ENCODE measurements at places on chromosomes 6 and 20.
A peak's percentile ranks its signal among the peaks of the same experiment; 100 is the strongest.

DNA sequence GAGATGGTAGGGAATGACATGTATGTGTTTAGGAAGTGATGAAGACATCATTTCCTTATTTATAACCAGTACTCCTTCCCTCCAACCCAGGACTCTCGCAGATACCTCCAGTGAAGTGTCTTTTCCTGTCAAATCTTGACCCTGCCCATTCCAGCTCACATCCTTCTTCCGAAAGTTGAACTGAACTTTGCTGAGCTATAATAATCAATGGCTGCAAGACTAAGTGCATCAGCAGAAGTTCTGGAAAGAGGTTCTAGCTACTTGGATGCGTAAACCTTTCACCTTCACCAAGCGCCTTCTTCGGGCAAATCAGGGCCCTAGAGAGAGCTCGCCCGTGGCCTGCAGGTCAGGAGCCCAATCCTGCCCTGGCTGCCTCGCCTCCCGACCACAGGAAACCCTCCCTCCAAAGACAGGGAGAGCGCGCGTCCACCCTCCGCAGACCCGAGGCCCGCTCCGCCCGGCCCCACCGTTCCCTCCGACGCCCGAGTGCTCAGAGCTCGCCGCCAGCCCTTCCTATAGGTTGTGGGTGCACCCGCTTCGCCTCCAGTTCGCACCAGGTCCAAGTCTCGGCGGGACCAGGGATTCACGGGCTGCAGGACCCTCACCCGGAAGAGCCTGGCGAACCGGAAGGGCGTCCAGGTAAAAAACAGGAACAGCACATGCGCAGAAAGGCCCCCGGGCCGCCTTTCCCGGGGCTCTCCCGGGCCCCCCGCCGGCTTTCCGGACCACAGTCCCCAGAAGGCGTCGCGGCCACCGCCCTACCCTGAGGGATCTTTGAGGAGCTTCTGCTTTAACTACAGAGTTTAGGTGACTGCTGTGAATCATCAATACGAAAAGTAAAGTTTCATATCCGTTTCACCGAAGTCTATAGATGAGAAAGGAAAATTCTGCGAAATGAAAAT, at the start of gene ZNF334:
Gene ZNF334, minus strand, starts transcription at position 617 of the 902 bp plus-strand sequence. CDS start 1,457 bp downstream, outside the sequence.
- peak; percentile 54 for DNase-seq

DNA sequence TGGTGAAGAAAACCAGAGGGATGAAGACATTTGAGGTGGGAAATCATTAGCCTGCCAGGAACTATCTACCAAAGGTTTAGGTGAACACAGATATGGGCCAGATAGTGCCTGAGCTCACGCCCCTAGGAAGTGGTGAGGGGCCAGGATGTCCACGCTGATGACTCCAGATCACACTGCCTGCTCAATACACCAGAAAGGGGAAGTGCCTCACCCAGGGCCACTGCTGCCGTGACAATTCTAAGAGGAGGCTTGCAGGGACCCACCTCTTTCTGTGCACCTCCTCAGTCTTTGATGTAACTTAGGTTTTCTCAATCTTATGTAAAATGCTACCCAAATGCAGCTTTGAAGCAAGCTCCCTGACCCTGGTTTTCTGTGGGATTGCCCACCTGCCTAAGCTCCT, 5.4 kb upstream of the RAB44 start:
- DNase-seq, result no peak

- DNase-seq, result no peak
Observed at GRCh38 chr6:113591896-113592827, 265.0 kb upstream of the MARCKS start.

- DNase-seq, result no peak
Observed at GRCh38 chr6:107032051-107032450, 4.1 kb downstream of the MTRES1 start.

DNA sequence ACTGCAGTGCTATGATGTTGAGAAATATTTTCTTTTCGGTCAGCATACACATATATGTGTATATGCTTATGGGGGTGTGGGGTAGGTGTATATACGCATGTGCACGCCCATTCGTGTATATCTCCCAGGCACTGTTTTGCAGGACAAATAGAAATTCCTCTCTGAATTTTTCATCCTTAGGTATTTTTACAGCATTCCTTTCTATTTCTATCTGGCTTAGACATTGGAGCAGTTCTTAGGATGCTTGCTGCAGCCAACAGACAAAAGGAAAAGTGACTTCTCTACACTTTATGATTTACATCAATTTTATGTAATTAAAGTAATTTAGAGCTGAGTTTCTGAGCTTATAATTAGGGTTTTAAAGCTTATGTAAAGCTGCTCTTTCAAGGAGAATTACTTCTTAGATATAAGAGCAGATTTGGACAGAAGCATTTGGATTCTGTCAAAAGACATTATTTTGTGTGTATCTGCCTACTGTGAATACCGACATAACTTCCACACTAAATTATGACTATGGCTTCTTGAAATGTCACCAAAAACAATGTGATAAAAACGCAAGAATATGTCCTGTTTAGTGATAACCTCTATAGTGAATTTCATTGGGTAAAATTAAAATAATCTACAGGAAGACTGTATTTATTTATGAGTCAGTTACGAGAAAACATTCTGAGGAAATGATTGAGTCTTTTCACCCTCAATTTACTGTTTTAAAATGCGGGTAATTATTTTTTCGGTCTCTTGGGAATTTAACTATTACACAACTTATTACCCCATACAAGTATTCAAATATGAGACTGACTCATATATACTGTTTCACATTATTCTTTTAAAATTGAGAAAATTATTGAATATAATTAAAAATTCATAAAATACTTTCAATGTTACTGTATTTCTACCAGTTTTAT, 21.3 kb upstream of the CEP43 start:
- DNase-seq, result no peak

- DNase-seq, result no peak
Observed at GRCh38 chr20:51815383-51816076, 13.2 kb upstream of the SALL4 start.

- DNase-seq, result no peak
Observed at GRCh38 chr6:122408240-122408639, 8.8 kb downstream of the HSF2 start.

GRCh38 chr6:106272287-106272686, 53.3 kb downstream of the ATG5 start:
- no peak for DNase-seq

GRCh38 chr6:82408952-82409431, 45.4 kb downstream of the TPBG start:
- no peak for DNase-seq

GRCh38 chr20:25476106-25477013, 68.9 kb downstream of the GINS1 start:
- DNase-seq, result no peak

- DNase-seq, result no peak
Observed at GRCh38 chr6:165647041-165647440, 16.0 kb downstream of the PDE10A start.

- no peak for DNase-seq
Observed at GRCh38 chr20:39042279-39043150, 80.4 kb downstream of the DHX35 start.

- DNase-seq, result no peak
Observed at GRCh38 chr6:119643876-119644275, 294.3 kb upstream of the MAN1A1 start.

- no peak for DNase-seq
Observed at GRCh38 chr6:81800666-81801065, 48.2 kb upstream of the TENT5A start.

DNA sequence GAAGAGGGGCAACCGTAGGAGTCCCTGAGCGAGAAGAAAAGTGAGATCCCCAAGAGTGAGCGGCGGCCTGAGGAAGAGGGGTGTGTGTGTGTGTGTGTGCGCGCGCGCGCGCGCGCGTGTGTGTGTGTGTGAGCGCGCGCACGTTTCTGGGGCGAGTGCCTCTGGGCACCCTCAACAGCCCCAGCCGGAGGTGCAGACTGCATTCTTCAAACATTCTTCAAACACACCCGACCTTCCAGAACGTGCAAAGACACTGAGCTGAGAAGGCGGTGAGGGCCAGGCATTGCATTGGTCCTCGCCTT, 76.2 kb upstream of the FOXP4 start:
- DNase-seq, result no peak

DNA sequence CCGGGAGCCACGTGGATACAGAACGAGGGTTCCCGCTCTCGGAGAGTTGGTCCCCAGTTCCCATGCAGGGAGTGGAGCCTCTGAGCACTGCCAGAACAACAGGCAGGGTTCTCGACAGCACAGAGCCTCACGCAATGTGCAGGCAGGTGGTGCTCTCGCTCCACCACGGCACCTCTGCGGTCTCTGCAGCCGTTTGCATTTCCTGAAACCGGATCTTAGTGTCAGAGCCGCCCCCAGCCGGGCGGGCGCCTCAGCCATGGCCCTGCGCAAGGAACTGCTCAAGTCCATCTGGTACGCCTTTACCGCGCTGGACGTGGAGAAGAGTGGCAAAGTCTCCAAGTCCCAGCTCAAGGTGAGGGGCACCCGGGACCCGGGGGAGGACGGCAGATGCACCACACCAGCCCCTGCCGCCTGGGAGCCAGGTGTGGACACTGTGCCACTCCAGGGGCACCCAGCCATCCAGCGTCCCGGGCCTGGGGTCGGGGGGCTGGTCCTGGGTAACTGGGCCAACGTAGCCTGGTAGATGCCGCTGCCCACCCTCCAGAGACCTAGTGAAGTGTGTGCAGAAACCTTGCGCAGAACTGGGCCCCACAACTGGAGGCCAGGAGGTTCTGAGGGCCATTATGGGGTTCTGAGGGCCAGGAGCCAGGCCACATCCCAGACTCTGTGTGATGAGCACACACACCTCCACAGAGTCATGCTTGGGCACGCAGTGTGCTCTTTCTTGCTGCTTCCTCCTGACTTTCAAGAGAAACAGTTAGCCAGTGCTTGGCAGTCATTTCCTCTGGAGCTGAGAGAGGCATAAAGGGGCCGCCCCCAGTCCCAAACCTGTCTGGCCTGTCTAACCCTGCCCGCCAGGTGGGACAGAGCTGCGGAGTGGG, at the start of gene DEF6:
Gene DEF6, plus strand, starts transcription at position 218 of the 881 bp plus-strand sequence. Its CDS starts 39 bp downstream, at position 257.
- peak; percentile 83 for DNase-seq

- DNase-seq, result no peak
Observed at GRCh38 chr6:76014626-76015530, 57.6 kb downstream of the IMPG1 start.

- DNase-seq, result no peak
Observed at GRCh38 chr6:89997456-89998445, 103.5 kb downstream of the GJA10 start.

DNA sequence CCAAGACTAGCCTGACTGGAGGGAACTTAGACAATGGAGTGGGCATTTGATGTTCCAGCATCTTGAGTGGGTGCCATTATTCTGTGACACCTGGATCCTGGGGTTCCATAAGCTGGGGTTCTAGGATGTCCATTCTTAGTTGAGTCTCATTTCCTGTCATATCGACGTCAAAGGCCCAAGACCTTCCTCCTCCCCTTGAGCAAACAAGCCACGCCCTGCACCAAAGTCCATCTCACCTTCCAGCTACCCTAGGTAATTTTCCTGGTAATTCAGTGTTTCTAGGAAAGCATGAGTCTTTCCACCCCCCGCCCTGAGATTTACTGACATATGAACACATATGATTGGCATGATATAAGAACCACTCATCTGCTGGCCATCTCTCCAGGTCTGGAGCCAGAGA, at the start of gene TRIM40:
Gene TRIM40, plus strand, starts transcription at position 384 of the 400 bp plus-strand sequence. CDS start 897 bp downstream, outside the sequence.
- no peak for DNase-seq

- no peak for DNase-seq
Observed at GRCh38 chr6:74248966-74249365, 553.0 kb downstream of the CD109 start.

GRCh38 chr6:108222064-108222463, 38.8 kb downstream of the SNX3 start:
- no peak for DNase-seq

- DNase-seq, result no peak
Observed at GRCh38 chr6:112432853-112433252, 85.7 kb downstream of the RFPL4B start.

DNA sequence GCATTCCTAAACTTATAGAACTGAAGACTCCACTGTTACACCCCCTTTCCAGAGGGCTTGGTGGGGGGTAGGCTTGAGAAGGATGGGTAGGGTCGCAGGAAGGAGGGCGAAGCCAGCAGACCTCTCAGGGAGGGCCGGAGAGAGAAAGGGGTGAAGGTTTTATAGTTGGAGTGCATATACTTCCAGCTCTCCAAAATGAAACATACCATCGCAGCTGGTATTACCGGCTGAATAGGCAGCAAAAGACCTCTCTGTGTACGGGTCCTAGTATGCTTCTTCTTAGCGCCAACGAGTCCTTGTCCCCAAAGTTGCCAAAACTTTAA, 1.0 kb upstream of the VGLL2 start:
- no peak for DNase-seq

- DNase-seq, result peak; percentile 68
Observed at GRCh38 chr20:52031563-52032303, 159.8 kb downstream of the ZFP64 start.

DNA sequence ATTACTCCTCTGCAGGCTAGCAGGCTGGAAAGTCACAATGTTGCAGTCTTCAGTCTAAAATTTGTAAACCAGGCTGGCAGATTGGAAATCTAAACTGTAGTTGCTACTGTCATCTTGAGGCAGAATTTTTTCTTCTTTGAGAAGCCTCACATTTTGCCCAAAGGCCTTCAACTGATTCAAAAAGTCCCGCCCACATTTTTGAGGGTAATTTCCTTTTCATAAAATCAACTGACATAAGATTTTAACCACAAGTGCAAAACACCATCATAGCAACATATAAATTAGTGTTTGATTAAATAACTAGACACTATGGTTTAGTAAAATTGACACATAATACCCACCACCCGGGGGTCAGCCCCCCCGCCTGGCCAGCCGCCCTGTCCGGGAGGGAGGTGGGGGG, 28.4 kb downstream of the HLA-C start:
- DNase-seq, result no peak

GRCh38 chr6:19999319-20000191, 162.4 kb downstream of the ID4 start:
- DNase-seq, result no peak

DNA sequence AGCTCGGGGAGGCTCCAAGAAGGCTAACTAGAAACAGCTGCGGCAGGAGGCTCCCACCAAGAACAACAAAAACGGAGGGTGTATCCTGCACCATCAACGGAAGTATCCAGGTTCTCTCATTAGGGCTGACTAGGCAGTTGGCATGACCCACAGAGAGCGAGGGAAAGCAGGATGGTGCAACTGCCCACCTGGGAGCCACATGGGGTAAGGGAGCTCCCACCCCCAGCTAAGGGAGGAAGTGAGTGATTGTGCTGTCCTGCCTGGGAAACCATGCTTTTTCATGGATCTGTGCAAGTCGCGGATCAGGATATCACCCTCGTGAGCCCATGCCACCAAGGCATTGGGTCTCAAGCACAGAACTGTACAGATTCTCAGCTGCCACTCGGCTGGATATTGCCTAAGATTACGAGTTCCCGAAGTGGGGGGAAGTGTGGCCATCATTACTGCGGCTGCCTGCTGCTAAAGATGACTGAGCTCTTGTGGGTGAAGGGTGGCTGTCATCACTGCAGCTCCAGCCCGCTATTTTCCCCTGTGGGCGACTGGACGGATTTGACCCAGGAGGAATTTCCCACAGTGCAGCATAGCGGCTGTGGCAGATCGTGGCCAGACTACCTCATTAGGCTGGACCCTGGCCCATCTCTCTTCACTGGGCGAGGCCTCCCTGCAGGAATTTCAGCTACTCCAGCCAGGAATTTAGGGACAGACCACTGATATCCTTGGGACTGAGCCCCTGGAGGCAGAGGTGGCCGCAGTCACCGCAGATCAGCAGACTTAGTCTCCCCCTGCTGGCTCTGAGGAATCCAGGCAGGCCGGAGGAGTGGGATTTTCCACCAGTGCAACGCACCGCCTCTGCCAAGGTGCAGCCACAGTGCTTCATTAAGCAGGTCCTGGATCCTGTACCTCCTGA, 515.7 kb downstream of the FRK start:
- DNase-seq, result no peak

GRCh38 chr6:130282234-130282995, 59.7 kb upstream of the SAMD3 start:
- DNase-seq, result no peak
